ENCODE measurements at places on chromosomes 4 and X.

- DNase-seq = no peak
These were observed 240.1 kb upstream of the CTSO start for GRCh38 chr4:156193800-156194199.

- no peak for DNase-seq
These were observed 211.3 kb downstream of the ARHGAP10 start for GRCh38 chr4:147943159-147943638.

GRCh38 chrX:12080265-12080664, 58.0 kb upstream of the FRMPD4 start:
- DNase-seq = no peak

DNA sequence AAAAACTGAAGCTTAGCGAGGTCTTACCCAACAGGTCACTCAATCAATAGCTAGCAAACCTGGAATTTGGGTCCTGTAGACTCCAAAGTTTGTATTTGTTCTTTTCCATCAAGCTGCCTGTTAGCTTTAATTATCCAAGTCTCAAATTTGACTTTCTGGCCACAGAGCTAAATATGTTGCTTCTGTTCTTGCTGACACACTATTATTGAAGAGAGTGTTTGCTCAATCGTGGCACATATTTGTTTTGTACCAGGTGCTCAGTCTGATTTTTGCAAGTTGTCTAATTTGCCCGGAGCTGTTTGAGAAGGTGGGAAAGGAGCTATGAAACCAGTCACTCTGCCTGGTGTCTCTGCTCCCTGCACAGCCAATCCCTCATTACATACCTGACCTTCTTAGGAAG, 41.7 kb upstream of the FRMD7 start:
- DNase-seq = no peak

DNA sequence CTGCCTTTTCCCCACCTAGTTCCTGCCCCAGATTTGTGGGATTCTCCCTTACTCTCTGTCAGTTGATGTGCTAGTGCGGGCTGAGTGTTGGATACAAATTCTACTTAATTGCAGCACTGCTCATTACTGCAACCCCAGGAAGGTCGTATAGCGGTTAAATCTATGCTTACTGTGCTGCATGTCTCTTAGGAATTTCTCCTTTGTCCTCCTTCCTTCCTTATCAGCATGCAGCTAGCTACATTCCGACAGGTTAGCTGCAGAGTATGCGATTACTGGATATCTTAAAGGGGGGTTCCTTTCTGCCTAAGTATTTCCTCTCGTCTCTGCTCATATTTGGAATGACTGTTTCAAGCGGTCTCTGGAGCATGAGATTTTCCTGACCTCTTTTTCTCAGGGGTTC, 662.8 kb downstream of the TLL1 start:
- DNase-seq = no peak
